H9 (cell line): ENCODE measurements at places on chromosomes 11 and 22. TPM values are rescaled to one million over a fixed set of nuclear protein-coding genes. Genes with fewer than 3 reads are reported as not detected.

Gene POTEH
- total RNA-seq: not detected in 2 replicates

- H3K4me1 ChIP-seq: no peaks in the 10 kb centered on the region; the same call in 1 of the 2 replicates
- H3K27me3 ChIP-seq: no peaks in the 10 kb centered on the region
- no peak overlapping the region for H3K4me3 ChIP-seq
- no peak overlapping the region for H3K27ac ChIP-seq
- no peak for DNase-seq
- no peaks in the 10 kb centered on the region for H3K36me3 ChIP-seq
Observed at GRCh38 chr11:46207270-46207669, 70.2 kb upstream of the CREB3L1 start.

DNA sequence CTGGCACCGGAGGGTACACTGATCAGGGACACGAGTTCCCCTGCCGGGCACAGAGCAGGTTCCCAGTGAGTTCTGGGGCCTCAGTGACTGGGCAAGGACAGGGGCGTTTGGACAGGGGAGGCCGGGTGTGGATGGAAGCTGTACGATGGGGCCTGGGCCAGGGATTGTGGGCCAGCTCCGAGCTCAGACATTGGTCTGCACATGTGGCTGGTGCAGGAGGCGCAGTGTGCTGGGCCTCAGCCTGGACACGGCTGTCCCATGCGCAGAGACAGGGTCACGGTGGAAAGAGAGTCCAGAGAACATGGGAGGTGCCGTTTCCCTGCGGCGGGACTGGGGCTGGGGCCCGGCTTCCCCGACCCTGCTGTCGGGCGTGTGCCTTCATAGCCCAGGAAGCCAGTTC, 60.7 kb downstream of the CDKN1C start:
- H3K27me3 ChIP-seq: no peaks in the 10 kb centered on the region; the same call in 1 of the 2 replicates
- H3K36me3 ChIP-seq: peaks cover 46% of the 10 kb centered on the region
- H3K27ac ChIP-seq: no peak overlapping the region

Gene KCNC1
- 0.04 TPM in 1 of 2 replicates, not detected in the other for total RNA-seq

GRCh38 chr11:23112987-23113886, 253.0 kb upstream of the CCDC179 start:
- H3K4me1 ChIP-seq: no peaks in the 10 kb centered on the region; the same call in none of the 2 replicates
- H3K4me3 ChIP-seq: no peak overlapping the region
- H3K36me3 ChIP-seq: peaks cover 7% of the 10 kb centered on the region
- peak; percentile 48 for DNase-seq
- H3K27ac ChIP-seq: no peak overlapping the region
- H3K27me3 ChIP-seq: no peaks in the 10 kb centered on the region

DNA sequence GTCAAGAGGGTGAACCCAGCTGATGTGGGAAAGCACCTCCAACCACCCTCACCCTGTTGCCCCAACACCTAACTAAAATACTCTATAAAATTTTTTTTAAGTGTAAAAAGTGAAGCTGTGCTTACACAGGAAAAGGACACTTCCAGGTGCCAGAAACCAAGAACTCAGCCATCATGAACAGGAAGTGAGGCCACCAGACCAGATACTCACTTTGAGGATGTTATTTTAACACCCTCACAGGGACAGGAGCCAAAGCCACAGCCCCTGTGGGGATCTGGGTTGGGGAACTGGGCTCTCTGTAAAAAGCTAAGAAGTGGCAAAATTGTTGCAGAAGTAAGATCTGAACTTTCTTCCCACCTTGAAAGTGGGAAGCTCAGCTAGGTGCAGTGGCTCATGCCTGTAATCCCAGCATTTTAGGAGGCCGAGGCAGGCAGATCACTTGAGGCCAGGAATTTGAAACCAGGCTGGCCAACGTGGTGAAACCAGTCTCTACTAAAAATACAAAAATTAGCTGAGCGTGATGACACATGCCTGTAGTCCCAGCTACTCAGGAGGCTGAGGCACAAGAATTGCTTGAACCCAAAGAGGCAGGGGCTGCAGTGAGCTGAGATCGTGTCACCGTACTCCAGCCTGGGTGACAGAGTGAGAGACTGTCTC, 3.8 kb downstream of the RSPH14 start:
- no peak overlapping the region for H3K4me3 ChIP-seq
- DNase-seq: no peak
- no peaks in the 10 kb centered on the region for H3K27me3 ChIP-seq
- H3K4me1 ChIP-seq: no peaks in the 10 kb centered on the region; the same call in none of the 2 replicates
- H3K36me3 ChIP-seq: no peaks in the 10 kb centered on the region

DNA sequence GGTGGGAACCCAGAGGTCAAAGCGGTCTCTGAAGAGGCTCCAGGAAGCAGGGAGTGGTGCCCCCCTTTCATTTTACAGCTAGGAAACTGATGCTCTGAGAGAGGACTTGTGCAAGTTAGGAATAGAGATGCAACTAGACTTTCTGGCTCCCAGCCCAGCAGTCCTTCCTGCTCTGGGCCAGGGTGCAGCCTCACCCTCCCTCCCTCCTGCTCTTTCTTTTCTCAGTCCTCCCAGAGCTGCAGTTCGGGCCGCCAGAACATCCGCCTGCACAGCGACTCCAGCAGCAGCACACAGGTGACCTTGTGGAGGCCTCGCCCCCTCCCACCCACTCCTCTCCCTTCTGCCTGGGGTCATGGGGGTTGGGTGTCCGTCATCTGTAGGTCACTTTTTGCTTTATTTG, 51.5 kb downstream of the LHFPL7 start:
- no peak for DNase-seq
- no peaks in the 10 kb centered on the region for H3K27me3 ChIP-seq
- peaks cover 22% of the 10 kb centered on the region for H3K36me3 ChIP-seq
- H3K27ac ChIP-seq: no peak overlapping the region

GRCh38 chr11:118398791-118399559, 2.4 kb upstream of the ATP5MG start:
- no peaks in the 10 kb centered on the region for H3K27me3 ChIP-seq
- no peak for DNase-seq
- no peak overlapping the region for H3K4me3 ChIP-seq
- no peaks in the 10 kb centered on the region for H3K4me1 ChIP-seq

- no peak overlapping the region for H3K27ac ChIP-seq
- no peak overlapping the region for H3K4me3 ChIP-seq
- no peaks in the 10 kb centered on the region for H3K4me1 ChIP-seq
Observed at GRCh38 chr11:45621588-45621987, 43.8 kb downstream of the CHST1 start.

DNA sequence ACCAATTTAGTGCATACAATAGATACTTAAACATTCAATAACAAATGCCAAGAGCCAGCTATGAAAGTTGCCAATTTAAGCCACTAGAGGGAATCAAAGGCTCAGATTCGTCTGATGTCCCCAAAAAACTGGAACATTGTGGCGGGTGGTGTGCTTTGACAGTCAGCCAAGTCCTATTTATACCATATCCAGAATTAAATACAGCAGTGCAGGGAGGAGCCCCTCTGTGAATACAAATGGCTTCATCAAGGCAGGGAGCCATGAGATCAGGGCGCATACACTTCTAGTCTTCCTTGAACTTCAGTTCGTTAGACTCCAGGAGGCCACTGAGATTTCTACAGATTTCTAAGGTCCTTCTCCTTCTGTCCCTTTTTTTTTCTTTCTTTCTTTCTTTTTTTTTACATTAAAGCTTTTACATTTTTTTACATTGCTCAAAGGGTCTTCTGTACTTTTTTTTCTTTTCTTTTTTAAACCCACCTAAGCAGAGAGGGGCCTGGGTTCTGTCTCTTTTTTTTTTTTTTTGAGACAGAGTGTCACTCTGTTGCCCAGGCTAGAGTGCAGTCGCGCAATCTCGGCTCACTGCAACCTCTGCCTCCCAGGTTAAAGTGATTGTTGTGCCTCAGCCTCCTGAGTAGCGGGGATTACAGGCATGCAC, 41.5 kb upstream of the HSPA8 start:
- no peaks in the 10 kb centered on the region for H3K27me3 ChIP-seq
- DNase-seq: no peak
- no peak overlapping the region for H3K27ac ChIP-seq
- peaks cover 1% of the 10 kb centered on the region; the same call in 1 of the 3 replicates for H3K36me3 ChIP-seq

DNA sequence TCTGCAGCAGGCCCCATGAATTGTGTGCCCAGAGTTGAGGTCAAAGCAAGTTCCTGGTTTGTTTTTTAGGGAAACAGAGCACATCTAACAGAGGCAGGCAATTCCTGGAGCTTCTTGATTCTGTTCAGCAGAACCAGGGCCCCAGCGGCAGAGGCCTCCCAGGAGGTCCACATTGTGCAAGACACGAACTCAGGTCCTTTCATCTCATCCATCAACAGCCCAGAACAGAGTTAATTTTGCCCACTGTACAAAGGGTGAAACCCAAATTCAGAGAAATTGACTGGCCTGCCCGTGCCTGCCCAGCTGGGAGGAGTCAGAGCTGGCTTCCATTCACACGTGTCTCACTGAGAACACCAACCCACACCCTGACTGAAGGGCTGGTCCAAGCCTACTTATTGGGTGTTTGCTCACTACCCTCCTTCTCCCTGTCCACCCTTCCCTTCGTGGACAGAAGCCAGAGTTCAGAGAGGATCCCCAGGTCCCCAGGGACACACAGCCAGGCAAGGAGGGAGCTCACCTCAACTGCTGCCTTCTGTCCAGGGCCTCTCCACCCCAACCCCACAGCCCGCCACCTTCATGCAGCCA, 607.1 kb downstream of the TBC1D22A start:
- DNase-seq: no peak
- no peaks in the 10 kb centered on the region; the same call in 1 of the 2 replicates for H3K27me3 ChIP-seq
- H3K27ac ChIP-seq: no peak overlapping the region
- no peak overlapping the region for H3K4me3 ChIP-seq
- H3K4me1 ChIP-seq: no peaks in the 10 kb centered on the region
- peaks cover 17% of the 10 kb centered on the region; the same call in 2 of the 3 replicates for H3K36me3 ChIP-seq

GRCh38 chr11:113689768-113690618, 16.1 kb downstream of the TMPRSS5 start:
- H3K36me3 ChIP-seq: no peaks in the 10 kb centered on the region
- DNase-seq: no peak
- no peak overlapping the region for H3K4me3 ChIP-seq
- 0 out of 2 replicates have a peak, but pooled peaks cover 3% of the 10 kb centered on the region for H3K4me1 ChIP-seq
- no peak overlapping the region for H3K27ac ChIP-seq

Gene CRYBB2
- not detected in 2 replicates for total RNA-seq

GRCh38 chr22:29183971-29184848, 21.5 kb upstream of the EMID1 start:
- no peak overlapping the region for H3K4me3 ChIP-seq
- no peaks in the 10 kb centered on the region for H3K36me3 ChIP-seq
- no peaks in the 10 kb centered on the region for H3K4me1 ChIP-seq
- no peak for DNase-seq
- H3K27me3 ChIP-seq: no peaks in the 10 kb centered on the region

GRCh38 chr11:114166897-114167323, 107.4 kb downstream of the ZBTB16 start:
- H3K4me3 ChIP-seq: no peak overlapping the region
- H3K27ac ChIP-seq: no peak overlapping the region
- H3K36me3 ChIP-seq: no peaks in the 10 kb centered on the region

- peaks cover 2% of the 10 kb centered on the region; the same call in 1 of the 2 replicates for H3K27me3 ChIP-seq
- H3K4me1 ChIP-seq: peaks cover 43% of the 10 kb centered on the region; the same call in 1 of the 2 replicates
- no peak overlapping the region for H3K27ac ChIP-seq
- no peak overlapping the region for H3K4me3 ChIP-seq
Observed at GRCh38 chr11:12693094-12693478, 18.9 kb downstream of the TEAD1 start.

- no peaks in the 10 kb centered on the region for H3K27me3 ChIP-seq
- H3K4me3 ChIP-seq: peak within 1 kb of the TSS; percentile 79
- H3K27ac ChIP-seq: no peak within 1 kb of the TSS
Observed at GRCh38 chr11:67303132-67303834, at the start of gene SSH3. TSS of gene SSH3 (plus strand) at chr11:67303530. CDS start at chr11:67303626, 96 bp downstream.

GRCh38 chr11:4191031-4191571, 96.5 kb downstream of the RRM1 start:
- no peaks in the 10 kb centered on the region for H3K4me1 ChIP-seq
- no peak overlapping the region for H3K4me3 ChIP-seq
- peaks cover 2% of the 10 kb centered on the region; the same call in 1 of the 2 replicates for H3K27me3 ChIP-seq
- no peaks in the 10 kb centered on the region for H3K36me3 ChIP-seq
- no peak overlapping the region for H3K27ac ChIP-seq

DNA sequence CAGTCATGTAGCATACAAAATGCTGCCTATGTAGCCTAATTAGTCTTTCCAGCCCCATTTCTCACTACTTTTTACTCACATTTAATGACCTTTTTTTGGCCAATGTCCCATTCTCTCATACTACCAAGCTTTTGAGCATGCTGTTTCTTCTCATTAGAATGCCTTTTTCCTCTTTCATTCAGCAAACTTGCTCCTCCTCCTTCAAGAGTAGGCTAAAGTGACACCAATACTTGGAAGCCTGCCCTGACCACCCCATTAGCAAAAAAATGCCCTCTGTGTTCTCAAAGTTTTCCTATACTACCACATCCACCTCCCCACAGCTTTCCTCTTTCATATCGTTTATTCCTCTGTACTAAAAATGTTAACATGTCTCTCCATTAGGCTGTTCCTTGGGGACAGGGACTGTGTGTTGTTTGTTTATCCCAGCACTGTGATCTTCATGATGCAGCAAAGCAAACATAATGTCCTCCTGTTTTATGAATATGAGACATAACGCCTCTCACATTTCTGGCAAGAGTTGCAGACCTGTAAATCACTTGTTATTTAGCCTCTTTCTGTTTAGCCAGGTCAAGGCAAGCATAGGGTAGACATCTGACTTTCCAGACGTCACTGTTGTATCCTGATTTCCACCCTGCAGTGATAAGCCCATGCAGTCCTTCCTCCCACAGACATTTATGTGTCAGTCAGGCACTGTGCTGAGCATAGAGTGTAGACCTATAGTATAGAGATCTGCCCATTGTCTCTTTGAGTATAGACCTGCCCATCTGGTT, 62.0 kb upstream of the UCP3 start:
- no peak overlapping the region for H3K27ac ChIP-seq
- H3K36me3 ChIP-seq: peaks cover 14% of the 10 kb centered on the region
- no peak for DNase-seq

DNA sequence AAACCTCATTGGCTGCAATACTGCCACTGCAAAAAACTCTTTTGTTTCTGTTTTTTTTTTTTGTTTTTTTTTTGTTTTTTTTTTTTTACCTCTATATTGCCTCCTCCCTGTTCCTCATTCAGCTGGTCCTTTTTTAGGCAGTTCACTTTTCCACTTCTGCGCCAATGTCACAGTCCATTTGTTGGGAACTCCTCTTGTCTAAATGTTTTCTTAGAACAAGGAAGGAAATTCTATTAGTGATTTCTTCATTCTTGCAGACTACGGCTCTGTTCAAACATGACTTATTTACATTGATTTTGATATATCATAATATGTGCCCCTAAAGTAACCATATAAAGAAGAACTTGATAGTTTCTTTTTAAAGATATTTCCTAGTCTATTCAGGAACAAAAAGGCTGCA, 2.9 kb downstream of the FAM118B start:
- DNase-seq: no peak
- H3K36me3 ChIP-seq: peaks cover 10% of the 10 kb centered on the region
- H3K4me1 ChIP-seq: no peaks in the 10 kb centered on the region
- H3K27ac ChIP-seq: no peak overlapping the region
- no peak overlapping the region for H3K4me3 ChIP-seq
- no peaks in the 10 kb centered on the region for H3K27me3 ChIP-seq

Gene ABCG4
- 0.68 and 1.2 TPM in 2 replicates for total RNA-seq

Gene APOL5
- not detected in 2 replicates for total RNA-seq

DNA sequence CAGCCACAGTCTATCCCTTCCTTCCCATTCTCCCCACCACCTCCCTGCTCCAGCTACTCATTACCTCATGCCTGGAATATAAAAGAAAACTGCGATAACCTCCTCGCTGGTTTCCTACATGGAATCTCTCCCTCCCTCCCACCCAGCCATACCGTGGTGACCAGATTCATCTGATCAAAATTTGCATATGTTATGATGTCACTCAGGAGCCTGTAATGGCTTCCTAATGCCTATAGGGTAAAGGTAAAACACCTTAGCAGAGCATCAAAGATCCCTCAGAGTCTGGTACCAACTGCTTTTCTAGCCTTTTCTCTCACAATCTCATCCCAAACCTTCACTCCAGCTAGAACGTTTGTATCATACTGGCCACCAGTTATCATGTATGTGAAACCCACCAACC, 19.6 kb downstream of the RTN4RL2 start:
- DNase-seq: no peak
- H3K4me1 ChIP-seq: 0 out of 2 replicates have a peak, but pooled peaks cover 2% of the 10 kb centered on the region
- H3K4me3 ChIP-seq: no peak overlapping the region
- H3K27ac ChIP-seq: no peak overlapping the region
- peaks cover 6% of the 10 kb centered on the region; the same call in 1 of the 2 replicates for H3K27me3 ChIP-seq
- H3K36me3 ChIP-seq: peaks cover 4% of the 10 kb centered on the region; the same call in 2 of the 3 replicates

Gene MAPK8IP2
- total RNA-seq: 5.7 and 5.9 TPM in 2 replicates
